ENCODE measurements at places on chromosomes 7 and 10.
A peak's percentile ranks its signal among the peaks of the same experiment; 100 is the strongest.

DNA sequence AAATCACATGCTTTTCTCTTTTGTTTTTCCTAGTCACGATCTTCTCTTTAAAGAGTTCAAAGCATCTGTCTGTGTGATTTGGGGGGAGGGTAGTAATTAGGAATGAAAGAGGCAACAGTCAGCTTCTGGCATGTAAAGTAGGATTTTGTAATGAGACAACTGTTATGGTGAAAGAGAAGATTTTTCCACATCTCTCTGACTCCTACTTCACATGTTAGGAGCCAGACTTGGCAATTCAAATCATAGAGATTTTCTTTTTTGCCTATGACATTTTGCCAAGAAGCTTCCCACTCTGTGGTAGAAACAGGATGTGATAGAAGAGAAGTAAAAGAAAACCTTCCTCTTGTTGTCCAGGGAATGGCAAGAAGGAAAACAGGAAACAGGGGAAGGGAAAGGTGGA lies 38.3 kb upstream of the KLHL7 start:
- no peak for DNase-seq

GRCh38 chr10:118028619-118029018 lies 18.1 kb downstream of the RAB11FIP2 start:
- DNase-seq: peak; percentile 26

DNA sequence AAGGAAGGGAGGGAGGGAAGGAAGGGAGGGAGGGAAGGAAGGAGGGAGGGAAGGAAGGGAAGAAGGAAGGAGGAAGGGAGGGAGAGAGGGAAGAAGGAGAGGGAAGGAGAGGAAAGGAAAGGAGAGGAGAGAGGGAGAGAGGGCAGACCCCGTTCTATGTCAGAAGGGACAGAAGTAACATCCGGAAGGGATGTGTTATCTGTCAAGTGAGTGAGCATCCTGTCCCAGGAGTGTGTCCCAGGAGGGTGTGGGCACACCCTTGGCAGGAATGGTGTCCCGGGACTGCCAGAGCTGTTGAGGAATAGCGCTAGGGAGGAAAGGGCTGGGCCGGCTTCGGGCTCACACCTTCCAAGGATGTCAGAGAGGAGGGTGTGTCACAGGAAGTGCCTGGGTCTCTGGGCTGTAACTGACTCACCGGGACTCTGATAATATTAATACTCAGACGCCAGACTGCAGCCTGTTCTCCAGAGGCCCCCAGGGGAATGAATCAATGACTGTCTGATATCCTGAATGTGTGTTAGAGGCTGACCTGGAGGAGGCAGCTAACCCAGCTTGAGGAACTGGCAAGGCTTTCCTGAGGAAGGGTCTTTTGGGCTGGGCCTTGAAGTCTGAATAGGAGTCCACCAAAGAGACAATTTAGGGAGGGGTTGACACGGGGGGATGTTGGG lies 125.6 kb upstream of the TNRC18 start:
- DNase-seq: no peak

DNA sequence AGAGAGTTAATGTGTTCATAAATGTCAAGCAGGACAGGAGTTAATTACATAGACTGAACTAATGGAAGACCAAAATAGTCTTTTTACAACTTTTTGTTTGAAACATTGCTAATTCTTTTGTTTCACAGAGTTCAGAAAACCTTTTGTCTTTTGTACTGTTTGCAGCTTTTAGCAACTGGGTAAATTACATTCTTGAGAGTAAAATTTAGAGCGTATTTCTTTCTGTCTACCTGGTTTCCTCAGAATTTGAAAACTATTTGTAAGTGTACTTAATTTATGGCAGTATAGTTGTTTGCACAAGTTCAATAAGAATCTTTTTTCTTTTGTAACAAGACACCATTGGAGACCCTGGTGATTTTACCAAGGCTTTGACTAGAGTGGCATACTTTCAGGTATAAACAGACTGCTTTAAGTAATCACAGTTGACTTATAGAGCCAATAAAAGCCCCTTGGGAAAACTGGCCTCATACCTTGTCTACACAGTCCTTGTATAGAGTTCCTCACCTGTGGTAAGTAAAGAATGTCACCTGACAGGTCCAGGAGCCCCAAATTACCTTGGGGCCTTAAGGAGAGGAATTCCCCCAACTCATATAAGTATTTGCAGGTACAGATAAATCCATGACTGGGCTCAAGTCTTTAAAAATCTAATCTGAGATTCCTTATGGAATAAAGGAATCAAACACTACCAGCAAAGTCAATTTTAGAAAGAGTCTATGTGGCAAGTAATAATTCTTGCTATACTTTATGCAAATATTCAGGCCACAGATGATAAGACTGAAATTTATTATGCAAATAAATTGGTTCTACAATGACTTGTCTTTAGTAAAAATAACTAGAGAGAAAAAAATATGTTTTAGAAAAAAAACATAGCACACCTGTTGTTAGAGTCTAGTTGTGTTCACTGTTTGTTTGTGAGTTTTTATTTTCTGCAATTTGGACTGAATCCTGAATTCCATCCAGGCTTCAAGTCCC lies 23.6 kb upstream of the CREB3L2 start:
- no peak for DNase-seq

GRCh38 chr7:21099432-21099831 lies 312.7 kb upstream of the SP8 start:
- DNase-seq: no peak

GRCh38 chr7:608954-609353 lies 89.3 kb upstream of the PDGFA start:
- no peak for DNase-seq

- no peak for DNase-seq
Measured at GRCh38 chr7:20786049-20786412, 655 bp downstream of the SP8 start.

GRCh38 chr7:954330-955238 lies at the start of gene ADAP1:
Gene ADAP1 (minus strand): TSS chr7:954680. CDS start chr7:954477, 203 bp downstream.
- DNase-seq: peak; percentile 81

GRCh38 chr10:131186547-131187253 lies 124.8 kb downstream of the TCERG1L start:
- DNase-seq: no peak

GRCh38 chr10:314871-315270 lies 179.6 kb downstream of the ZMYND11 start:
- no peak for DNase-seq
